ENCODE measurements at places on chromosomes 4 and X. TPM values are rescaled to one million over a fixed set of nuclear protein-coding genes. Genes with fewer than 3 reads are reported as not detected.
A peak's percentile ranks its signal among the peaks of the same experiment; 100 is the strongest.

GRCh38 chrX:104325213-104325585, 70.5 kb upstream of the ESX1 start:
- no peak overlapping the region for H3K27ac ChIP-seq
- H3K36me3 ChIP-seq, result no peaks in the 10 kb centered on the region
- DNase-seq, result no peak
- H3K4me3 ChIP-seq, result no peak overlapping the region
- H3K4me1 ChIP-seq, result no peaks in the 10 kb centered on the region
- H3K27me3 ChIP-seq, result no peaks in the 10 kb centered on the region

DNA sequence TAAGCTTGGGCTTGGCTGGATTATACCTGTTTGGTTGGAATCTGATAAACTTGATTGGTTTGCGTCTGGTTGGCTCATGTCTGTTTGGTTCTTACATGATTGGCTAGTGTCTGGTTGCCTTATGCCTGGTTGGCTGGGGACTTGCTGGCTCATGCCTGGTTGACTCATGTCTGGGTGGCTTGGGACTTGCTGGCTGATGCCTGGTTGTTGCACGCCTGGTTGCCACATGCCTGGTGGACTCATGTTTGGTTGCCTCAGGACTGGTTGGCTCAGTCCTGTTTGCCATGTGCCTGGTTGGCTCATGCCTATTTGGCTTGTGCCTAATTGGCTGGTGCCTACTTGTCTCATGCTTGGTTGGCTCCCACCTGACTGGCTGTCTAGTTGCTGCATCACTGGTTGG, 104.5 kb downstream of the APOOL start:
- no peaks in the 10 kb centered on the region for H3K4me1 ChIP-seq
- no peak overlapping the region for H3K4me3 ChIP-seq
- no peak for DNase-seq

DNA sequence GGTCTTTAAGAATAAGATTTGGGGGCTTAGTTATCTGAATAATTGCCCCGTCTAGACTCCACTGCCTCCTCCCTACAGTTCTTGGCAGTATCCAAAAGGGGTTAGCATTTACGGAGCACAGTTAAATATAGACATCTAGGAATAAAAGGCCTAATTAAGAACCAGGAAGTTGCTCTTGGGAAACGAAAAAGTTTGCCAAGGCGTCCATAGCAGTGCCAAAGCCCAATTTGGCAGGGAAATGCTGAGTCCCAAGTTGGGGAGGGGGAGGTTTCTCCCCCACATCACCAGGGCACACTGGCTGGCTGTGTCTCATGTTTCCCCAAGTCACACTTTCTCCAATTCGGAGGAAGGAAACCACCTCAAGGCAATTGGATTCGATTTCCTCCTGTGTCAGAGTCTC, 338.7 kb downstream of the FBXW7 start:
- H3K27ac ChIP-seq, result no peak overlapping the region
- H3K4me3 ChIP-seq, result no peak overlapping the region
- DNase-seq, result no peak
- peaks cover 4% of the 10 kb centered on the region for H3K4me1 ChIP-seq
- H3K36me3 ChIP-seq, result no peaks in the 10 kb centered on the region

DNA sequence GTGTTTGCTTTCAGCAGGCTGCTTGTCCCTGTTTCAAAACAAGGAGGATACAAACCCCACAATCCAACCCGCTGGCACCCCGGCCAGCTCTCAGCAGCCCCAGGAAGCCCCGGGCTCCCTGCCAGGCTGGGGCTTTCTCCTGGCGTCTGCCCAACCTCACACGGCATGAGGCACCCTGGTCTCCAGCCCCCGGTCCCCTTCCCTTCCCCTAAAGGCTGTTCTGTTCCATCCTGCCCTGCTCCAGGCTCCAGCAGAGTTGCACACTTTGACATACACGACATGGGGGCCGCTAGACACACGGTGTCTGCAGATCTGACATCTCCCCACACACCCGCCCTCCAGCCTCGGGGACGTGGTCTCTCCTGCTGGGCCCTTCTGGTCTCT, 107.7 kb upstream of the ADRA2C start:
- no peak for DNase-seq
- no peak overlapping the region for H3K27ac ChIP-seq
- H3K4me1 ChIP-seq, result no peaks in the 10 kb centered on the region
- H3K36me3 ChIP-seq, result no peaks in the 10 kb centered on the region

DNA sequence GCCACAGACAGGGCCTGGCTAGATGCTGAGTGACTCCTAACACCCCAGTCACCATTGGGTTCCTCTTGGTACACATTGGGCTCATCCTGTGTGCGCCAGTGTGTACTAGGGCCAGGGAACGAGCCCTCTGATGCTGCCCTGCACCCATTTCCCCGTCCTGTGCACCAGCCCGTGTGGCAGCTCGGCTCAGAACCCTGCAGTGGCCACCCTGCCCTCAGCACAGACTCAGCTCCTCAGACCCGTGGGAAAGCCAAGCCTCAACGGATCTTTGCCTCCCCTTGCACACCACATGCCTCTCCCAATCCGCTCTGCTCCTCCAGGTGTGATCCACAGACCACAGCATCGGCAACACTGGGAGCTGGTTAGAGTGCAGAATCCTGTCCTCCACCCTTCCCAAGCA, 38.6 kb downstream of the EVC start:
- H3K27ac ChIP-seq, result no peak overlapping the region
- no peaks in the 10 kb centered on the region for H3K27me3 ChIP-seq
- no peaks in the 10 kb centered on the region for H3K4me1 ChIP-seq
- peaks cover 2% of the 10 kb centered on the region for H3K36me3 ChIP-seq
- DNase-seq, result no peak

GRCh38 chr4:168723569-168723968, 226.7 kb downstream of the PALLD start:
- no peaks in the 10 kb centered on the region for H3K4me1 ChIP-seq
- no peaks in the 10 kb centered on the region for H3K27me3 ChIP-seq
- H3K27ac ChIP-seq, result no peak overlapping the region
- H3K4me3 ChIP-seq, result no peak overlapping the region
- DNase-seq, result no peak

GRCh38 chrX:64204252-64204651, 1.3 kb downstream of the AMER1 start:
- no peak overlapping the region for H3K4me3 ChIP-seq
- H3K27me3 ChIP-seq, result no peaks in the 10 kb centered on the region
- H3K27ac ChIP-seq, result peak overlapping the region; percentile 91
- peak; percentile 40 for DNase-seq

GRCh38 chr4:23166407-23166806, 473.7 kb downstream of the GBA3 start:
- H3K4me1 ChIP-seq, result no peaks in the 10 kb centered on the region
- H3K27me3 ChIP-seq, result no peaks in the 10 kb centered on the region
- no peak overlapping the region for H3K27ac ChIP-seq
- no peak overlapping the region for H3K4me3 ChIP-seq
- DNase-seq, result no peak

DNA sequence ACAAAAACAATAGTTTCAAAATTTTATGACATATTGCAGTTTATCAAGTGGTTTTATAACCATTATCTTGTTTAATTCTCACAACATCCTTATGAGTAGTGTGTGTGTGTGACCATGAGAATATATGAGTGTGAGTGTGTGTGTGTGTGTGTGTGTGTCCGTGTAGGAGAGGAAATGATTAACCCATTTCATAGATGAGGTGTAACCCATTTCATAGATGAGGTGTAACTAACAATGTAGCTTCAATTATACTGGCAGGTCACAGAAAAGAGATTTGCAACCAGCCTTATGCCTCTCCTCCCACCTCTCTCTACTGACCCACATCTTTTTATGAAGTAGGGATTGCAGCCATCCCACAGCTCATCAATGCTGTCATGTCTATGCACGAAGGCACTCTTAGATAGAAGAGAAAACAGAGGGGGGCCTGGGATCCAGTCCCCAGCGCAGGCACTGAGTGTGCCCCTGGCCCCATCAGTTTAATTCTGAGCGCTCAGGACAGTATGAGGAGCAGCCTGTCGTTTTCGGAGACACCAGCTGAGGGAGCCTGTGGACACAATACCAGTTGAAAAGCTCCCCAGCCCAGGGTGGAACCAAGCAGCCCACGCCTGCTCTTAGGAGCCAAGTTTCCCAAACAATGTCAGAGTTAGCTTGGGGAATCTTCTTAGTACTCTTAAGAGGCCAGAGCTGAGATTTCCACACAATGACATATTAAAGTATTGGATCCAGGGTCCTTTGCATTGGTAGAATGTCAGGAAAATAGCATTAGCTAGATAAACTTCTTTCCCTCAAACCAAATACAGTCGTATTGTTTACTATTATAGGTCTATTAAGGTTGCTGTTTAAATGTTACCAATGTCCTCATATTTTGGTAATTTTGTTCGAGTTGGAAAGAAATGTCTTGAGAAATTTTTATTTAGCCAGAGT, 88.6 kb downstream of the PALLD start:
- H3K4me3 ChIP-seq, result no peak overlapping the region
- H3K36me3 ChIP-seq, result no peaks in the 10 kb centered on the region
- no peaks in the 10 kb centered on the region for H3K27me3 ChIP-seq

DNA sequence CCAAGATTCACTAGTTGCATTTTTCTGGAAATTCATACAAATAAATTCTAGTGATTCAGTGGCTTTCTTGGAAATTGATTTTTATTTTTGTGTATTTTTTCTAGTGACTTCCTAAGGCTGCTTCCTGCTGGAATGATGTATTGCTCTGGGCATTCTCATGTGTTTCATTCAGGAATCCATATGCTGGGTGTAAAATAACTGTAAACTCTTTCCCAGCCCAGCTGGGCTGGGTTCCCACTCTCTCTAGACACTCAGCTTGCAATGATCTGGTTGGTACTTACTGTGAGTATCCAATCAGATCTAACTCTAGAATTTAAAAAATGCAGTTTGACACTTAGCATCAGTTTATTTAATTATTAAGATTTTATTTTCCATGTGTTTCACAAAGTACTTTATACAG, 882.2 kb downstream of the STIM2 start:
- no peaks in the 10 kb centered on the region for H3K27me3 ChIP-seq
- no peak overlapping the region for H3K27ac ChIP-seq
- no peaks in the 10 kb centered on the region for H3K4me1 ChIP-seq
- no peak for DNase-seq
- H3K4me3 ChIP-seq, result no peak overlapping the region

- peaks cover 7% of the 10 kb centered on the region for H3K4me1 ChIP-seq
- H3K4me3 ChIP-seq, result no peak overlapping the region
- no peaks in the 10 kb centered on the region for H3K27me3 ChIP-seq
- H3K27ac ChIP-seq, result no peak overlapping the region
- no peaks in the 10 kb centered on the region for H3K36me3 ChIP-seq
These were observed 54.1 kb upstream of the VEGFD start for GRCh38 chrX:15438332-15438731.

DNA sequence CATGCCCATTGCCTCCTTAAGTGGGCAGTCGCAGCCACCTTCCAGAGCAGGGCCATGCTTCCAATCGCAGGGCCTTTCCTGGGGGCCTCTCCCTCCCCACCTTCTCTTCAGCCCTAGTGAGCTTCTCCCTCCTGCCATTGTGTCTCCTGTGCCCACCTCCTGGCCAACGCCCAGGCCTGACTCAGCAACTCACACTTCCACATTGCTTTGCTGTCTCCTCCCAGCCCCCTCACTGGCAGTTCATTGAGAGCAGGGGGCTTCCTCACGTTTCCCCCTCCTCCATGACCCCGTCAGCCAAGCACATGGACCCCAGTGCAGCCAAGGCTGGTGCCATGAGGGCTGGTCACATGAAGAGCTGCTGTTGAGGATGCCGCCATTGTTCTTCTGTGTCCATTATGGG, 25.9 kb downstream of the HTRA3 start:
- H3K4me1 ChIP-seq, result no peaks in the 10 kb centered on the region
- H3K36me3 ChIP-seq, result no peaks in the 10 kb centered on the region
- H3K27me3 ChIP-seq, result no peaks in the 10 kb centered on the region

DNA sequence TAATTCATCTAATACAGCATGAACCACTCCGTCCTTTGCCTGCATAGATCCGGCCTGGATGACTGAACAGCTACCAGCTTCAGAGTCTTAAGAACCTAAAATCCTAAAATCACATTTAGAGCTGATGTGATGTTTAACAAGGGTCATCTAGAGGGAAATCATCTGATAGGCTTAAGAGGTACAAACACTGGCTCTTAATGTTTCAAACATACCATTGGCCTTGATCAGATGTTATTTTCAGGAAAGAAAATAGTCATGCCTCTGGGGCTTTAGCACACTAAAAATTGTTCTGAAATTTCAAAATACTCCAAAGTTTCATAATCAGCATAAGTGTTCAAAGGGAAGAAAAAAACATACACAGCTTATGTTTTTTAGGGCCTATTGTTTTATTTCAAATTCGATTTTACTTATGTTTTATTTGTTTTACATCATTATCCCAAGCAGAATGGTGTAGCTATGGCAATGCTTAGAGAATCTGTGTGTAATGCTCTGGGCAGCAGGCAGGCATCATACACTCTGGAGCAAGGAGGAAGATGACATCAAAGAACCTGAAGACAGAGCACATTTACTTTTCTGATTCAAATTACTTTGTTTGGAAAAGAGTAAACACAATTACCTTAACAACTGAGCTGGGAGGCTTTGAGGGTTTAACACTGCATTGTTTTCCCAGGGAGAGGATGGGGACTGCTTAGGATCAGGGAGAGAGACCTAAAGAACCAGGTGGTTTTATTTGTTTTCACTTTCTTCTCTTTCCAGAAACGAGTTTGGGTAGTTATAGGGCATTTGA, 25.3 kb upstream of the LEF1 start:
- H3K27ac ChIP-seq, result no peak overlapping the region
- DNase-seq, result no peak
- H3K36me3 ChIP-seq, result no peaks in the 10 kb centered on the region
- no peak overlapping the region for H3K4me3 ChIP-seq
- no peaks in the 10 kb centered on the region for H3K4me1 ChIP-seq
- no peaks in the 10 kb centered on the region for H3K27me3 ChIP-seq

GRCh38 chr4:8762951-8763735, 108.5 kb downstream of the HMX1 start:
- H3K27ac ChIP-seq, result no peak overlapping the region
- no peak for DNase-seq
- no peak overlapping the region for H3K4me3 ChIP-seq
- H3K4me1 ChIP-seq, result no peaks in the 10 kb centered on the region
- H3K27me3 ChIP-seq, result no peaks in the 10 kb centered on the region
- no peaks in the 10 kb centered on the region for H3K36me3 ChIP-seq

HERC6 gene
- polyA plus RNA-seq, result 2.5 TPM

NXF3 gene
- 1.2 TPM for polyA plus RNA-seq

NEXMIF gene
- 0.03 TPM for polyA plus RNA-seq

ITGB1BP2 gene
- 0.23 TPM for polyA plus RNA-seq

ADH7 gene
- polyA plus RNA-seq, result not detected
